ENCODE measurements at places on chromosomes 1 and 21. TPM values are rescaled to one million over a fixed set of nuclear protein-coding genes. Genes with fewer than 3 reads are reported as not detected.

Gene ELF3
- 77.4 TPM for total RNA-seq

Gene SLFNL1
- total RNA-seq, result not detected

Gene RORC
- total RNA-seq, result 1.9 TPM

Gene CHRNB2
- total RNA-seq, result not detected

Gene PIAS3
- total RNA-seq, result 10.0 TPM

Gene CBS
- 58.4 TPM for total RNA-seq

Gene EVA1C
- total RNA-seq, result 6.0 TPM

Gene MRAP
- total RNA-seq, result not detected

Gene PLA2G2D
- total RNA-seq, result not detected

Gene MR1
- total RNA-seq, result 21.4 TPM

Gene CRP
- total RNA-seq, result not detected

Gene RASSF5
- 3.1 TPM for total RNA-seq

Gene CD1D
- total RNA-seq, result 3.8 TPM

Gene SLC27A3
- 17.9 TPM for total RNA-seq
